ENCODE measurements at places on chromosomes 3 and 15.
A peak's percentile ranks its signal among the peaks of the same experiment; 100 is the strongest.

- no peak for DNase-seq
Measured at GRCh38 chr3:102078401-102078800, 229.1 kb downstream of the NFKBIZ start.

- no peak for DNase-seq
Measured at GRCh38 chr15:31051496-31052080, 49.9 kb downstream of the TRPM1 start.

DNA sequence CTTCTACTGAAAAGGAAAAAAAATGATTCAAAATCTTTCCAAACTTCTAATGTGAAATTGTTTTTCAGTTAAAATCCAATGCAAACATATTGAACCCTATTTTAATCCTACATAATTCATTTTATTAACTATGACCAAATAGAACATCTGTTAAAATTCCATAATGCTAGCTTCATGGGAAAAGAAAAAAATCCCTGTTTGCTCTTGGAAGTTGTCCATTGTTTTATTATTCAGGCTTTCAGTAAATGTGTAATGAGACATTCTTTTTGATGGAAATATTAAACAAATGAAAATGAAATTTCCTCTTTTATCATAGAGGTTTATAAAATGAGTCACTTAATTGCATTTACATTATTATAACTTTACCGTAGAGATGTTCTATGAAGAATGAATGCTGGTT lies 49.5 kb downstream of the SLC25A26 start:
- DNase-seq = no peak

DNA sequence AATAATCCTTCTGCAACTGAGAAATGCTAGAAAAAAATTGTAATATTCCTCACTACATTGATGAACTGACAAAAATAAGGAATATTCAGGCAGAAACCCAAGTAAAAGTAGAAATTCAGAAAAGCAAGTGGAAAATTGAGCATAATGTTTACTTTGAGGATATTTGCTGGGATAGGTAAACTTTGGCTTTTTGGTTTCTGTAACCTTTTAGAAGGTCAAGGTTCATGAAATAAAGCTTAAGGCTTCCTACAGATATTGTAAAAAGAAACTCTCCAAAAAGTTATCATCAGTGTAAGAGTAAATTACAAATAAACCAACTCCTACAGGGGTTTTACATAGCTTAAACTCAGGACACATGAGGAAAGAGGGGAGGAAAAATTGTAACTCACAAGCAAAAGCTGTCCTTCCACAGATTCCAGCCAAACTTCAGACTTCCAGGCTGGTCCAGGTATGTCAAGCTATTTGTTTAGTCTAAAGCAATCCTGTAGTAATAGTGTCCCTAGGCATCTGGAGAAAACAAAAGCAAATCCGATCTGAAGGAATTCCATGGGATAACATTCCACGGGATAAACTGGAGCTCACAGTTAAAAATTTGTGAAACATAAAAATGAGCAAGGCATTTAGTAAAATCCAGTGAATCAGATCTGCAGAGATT lies 21.1 kb downstream of the C3orf70 start:
- no peak for DNase-seq

DNA sequence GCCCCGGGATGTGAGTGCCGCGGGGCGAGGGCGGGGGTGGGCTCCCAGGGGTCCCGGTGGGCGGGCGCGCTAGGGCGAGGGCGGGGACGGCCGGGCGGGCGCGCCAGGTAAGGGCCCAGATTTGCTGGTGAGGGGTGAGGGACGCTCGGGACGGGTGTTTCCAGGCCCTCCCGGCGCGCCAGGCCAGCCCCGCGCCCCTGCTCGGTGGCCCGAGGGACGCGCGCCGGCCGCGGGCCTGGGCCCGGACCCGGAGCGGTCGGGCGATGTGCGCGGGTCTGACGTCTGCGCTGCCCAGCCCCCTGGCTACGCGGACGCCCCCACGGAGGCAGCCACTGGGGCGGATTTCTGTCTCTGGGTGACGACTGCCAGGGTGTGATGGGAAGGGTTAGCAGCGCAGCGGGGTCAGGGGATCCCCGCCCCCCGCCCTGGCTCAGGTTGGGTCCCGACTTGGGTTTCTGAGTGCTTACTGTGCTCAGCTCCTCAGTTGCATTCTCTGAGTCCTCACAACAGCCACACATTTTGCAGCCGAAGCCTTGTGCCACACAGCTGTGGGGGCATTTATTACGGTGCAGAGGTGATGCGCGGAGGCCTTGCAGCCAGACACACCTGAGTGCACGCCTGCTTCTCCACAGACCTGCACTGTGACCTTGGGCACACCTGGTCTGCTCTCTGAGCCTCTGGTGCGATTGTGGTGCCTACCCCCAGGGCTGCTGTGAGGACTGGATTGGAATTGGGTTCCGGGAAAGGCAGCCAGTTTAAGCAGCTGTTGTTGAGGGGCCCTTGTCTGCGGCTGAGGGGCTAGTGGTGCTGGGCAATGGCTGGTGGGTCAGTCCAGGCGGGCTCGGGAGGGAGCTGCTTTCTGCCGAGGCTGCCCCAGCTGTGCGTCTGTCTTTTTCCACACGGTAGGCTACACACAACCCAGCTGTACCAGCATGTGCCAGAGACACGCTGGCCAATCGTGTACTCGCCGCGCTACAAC lies 523 bp downstream of the HDAC11 start:
- DNase-seq = peak; percentile 7

DNA sequence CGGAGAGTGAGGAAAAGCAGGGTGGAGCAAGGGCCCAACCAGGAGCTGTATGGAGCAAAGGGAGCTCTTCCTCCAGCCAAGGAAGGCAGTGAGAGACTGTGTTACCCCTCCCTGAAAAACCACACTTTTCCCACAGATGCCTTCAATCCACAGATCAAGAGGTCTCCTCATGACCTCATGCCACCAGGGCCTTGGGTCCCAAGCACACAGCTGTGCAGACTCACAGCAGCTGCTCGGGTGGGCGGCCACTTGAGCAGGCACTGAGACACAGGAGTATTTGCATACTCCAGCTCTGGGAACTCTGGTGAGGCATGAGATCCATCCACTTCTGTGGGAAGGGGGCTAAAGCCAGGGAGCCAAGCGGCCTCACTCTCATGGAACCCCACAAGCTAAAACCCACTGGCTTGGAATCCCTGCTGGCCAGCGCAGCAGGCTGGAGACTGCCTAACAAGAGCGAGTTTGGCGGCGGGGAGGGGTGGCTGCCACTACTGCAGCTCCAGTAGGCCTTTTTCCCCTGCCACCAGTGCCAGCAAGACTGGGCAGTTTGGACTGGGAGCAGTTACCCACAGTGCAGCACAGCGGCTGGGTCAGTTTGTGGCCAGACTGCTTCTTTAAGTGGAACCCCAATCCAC lies 880.6 kb upstream of the ARPP21 start:
- DNase-seq = no peak

All from astrocyte (in vitro differentiated cells and primary cell).